ENCODE measurements at places on chromosomes 2 and 18.

GRCh38 chr2:219918254-219918653, 290.8 kb downstream of the SLC4A3 start:
- DNase-seq, result peak; percentile 38

DNA sequence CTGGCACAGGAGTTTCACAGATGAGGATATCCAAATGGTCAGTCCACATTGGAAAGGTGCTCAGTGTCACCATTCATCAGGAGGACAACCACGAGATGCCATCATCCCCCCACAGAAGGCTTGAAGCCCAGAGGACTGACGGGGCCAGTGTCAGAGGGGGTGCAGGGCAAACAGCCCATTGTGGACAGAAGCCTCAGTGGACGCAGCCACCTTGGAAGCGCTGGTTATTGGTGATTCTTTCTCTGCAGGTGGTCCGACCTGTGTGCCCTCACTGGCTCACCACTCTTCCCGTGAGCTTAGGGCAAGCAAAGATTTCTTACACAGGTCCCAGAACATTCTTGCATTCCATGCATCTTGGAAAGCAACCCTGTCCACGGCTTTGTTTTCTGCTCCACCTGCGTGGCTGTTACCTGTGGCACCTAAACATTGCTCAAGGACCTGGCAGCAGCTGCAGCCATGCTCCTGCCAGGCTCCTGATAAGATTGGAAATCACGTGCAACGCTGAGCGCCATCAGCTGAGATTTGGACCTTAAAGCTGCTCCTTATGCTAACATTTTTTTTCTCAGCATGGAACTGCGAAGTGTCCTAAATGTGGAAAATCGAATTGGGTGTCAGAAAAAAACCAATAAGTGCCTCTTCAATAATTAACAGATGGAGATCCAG, 110.9 kb upstream of the CTDP1 start:
- no peak for DNase-seq

GRCh38 chr18:78728784-78729467, 250.7 kb upstream of the SALL3 start:
- no peak for DNase-seq

GRCh38 chr2:200319548-200320337, 13.2 kb downstream of the SPATS2L start:
- DNase-seq, result no peak

DNA sequence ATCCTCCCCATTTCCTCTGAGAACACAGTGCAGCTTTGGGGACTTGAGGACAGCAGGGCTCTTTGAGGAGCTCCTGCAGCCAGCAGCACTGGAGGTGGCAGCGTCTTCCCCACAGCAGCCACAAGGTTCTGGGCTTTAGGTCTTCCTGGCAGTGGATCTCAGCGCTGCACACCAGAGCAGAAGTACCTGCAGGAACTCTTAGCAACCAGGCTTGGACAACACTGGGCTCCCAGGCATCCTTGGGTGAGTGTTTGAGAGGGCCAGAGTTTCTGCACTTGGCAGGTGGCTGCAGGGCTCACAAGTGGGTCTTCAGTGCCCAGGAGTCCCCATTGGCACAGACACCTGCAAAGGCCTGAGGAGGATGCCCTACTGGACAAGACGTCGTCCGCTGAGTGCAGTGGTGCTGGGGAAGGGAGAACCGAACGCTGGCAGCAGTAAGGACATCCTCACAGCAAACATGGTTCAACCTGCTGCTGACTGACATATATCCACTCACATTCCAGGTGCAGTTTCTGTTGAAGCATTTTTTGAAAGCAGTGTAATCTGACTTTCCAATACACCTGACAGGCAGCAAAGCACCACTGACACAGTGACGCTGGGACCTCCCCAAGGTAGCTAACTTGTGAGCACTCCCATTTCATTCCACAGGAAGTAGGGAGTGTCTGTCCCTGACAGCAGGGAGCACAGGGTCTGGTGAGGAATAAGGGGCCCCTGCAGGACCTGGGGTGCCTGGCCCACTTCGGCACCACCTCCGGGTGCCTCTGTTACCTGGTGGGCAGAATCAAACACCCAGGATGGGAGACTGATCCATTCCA, 149.9 kb upstream of the COPS8 start:
- no peak for DNase-seq

GRCh38 chr2:9375857-9376428, 47.4 kb downstream of the ITGB1BP1 start:
- no peak for DNase-seq

DNA sequence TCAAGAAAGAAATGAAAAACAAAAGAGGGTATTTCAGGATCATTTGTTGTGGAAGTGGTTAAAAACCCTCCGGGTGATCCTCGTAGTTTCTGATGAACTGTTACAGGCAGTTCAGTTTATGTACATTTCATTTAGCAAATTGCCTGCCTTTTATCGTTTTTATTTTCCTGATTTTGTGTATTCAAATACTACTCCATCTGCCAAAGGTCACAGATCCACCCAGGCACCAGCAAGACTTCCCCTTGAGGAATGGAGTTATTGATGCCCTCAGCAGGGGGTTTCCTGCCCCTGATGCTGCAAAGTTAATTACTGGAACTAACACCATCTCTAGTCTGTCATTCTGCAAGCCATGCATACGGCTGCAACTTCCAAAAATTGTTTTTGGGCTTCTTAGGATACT, 641.9 kb downstream of the SLC4A3 start:
- no peak for DNase-seq

DNA sequence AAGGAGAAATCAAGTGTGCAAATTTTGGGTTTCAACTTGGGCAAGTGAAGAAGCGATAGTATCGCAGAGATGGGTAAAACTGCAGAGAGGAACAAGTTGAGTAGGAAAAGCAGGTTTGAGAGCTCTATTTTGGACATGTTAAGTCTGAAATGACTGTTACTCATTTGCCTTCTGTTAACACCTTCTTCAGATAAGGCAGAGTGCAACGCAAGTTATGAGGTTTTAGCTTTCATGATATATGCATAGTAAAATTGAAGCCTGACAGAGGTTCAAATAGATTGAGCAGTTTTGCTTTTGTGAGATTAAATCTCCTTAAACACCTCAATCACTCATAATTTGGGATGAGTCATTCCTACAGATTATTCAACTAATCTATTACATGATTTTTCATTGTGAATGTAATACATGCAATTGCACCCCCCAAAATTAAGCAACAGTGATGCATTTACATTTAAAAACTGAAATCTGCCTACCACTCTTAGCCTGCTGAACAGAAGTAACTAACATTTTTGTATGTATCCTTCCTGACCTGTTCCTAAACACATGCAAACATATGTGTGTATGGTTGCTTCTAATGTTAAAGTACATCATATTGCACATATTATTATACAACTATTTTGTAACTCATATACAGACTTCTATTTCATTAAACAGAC, 575.4 kb downstream of the ARHGAP15 start:
- DNase-seq, result no peak

DNA sequence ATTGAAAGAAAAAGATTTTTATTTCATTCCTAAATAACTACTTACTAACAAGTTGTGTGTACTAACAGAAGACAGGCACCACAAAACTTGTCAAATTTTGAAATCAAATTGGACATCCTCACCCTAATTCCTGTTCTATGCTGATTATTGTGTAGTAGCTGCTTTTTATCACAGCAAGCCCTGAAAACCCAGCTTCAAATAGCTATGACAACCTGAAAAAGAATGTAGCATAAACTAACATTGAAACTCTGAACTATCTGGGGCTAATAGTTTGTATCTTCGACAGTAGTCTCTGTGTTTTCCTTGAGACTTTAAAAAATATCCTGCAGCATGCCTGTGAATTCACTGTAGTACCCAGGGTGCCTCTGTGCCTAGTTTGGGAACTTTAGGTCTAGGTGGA, 122.6 kb downstream of the WDPCP start:
- no peak for DNase-seq

DNA sequence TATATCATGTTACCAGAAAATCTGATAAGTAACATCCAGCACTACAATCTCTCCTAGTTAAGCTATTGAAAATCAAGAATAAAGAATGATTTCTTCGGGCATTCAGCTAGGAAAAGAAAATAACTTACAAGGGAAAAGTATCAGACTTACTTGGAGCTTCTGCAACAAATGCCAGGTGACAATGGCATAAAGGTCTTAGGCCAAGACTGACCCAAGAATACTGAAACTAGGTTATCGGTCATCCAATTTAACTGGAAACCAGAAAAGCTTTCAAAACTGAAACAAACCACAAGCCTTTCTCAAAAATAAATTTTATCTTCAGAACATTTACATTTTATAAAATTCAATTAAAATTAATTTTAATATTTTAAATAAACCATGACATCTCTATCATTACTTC, 214.0 kb upstream of the CCDC68 start:
- DNase-seq, result no peak

DNA sequence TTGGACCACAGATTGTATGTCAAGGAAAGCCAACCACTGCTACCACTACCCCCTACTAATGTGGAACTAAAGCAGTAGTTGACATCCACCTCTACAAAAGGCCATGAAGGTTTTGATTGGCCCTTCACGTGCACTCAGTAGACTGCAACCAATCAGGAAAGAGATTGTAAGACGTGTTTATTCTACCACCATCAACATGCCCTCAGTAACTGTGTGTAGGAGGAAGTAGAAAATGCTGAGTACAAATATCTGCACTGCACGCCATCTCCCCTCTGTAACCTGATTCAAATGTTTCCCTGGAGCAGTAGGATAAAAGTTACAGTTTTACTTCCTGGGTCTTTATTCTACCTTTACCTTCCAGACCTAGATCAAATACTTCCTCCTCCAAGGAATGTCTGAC, 2.9 kb upstream of the CASP10 start:
- no peak for DNase-seq

- DNase-seq, result no peak
Measured at GRCh38 chr18:49250816-49251388, 209.5 kb downstream of the DYM start.

DNA sequence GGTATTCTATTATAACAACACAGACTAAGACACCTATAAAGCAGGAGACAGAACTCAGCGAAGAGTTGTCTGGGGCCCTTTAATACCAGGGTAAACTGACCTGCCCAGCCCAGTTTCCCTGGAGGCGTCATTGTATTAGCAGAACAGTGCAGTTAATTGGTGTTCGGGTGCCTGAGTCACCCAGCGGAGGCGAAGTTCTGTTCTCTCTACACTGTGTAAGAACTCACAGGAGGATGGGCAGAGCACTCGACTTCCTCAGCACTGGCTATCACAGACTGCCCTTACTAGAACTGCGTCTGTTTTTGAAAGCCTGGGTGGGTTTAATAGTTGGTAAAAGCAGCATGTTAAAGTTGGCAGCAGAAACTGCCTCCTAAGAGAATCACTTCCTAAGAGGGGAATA, 106.5 kb upstream of the ATP8B1 start:
- DNase-seq, result no peak

GRCh38 chr2:53467467-53468180, 300.0 kb upstream of the CHAC2 start:
- no peak for DNase-seq

GRCh38 chr2:240140920-240141319, 462 bp upstream of the OTOS start:
- no peak for DNase-seq

DNA sequence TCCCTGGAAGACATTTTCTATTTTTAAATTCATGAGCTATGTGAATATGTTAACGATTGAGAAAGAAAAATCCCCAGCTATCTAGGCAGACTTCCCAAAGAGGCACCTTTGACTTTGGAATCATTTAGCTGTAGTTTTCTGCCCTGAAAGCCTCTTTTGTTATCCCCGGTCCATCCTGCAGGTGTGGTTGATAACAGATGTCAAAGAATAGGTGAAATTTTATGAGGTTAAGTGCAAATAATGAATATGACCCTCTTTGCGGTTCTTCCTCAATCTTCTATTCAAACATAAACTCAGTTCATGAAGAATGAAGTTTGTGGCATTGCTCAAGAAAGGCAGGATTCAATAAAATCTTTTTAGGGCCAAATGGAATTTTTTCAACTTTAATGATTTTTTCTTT, 51.6 kb upstream of the ATP8B1 start:
- DNase-seq, result no peak

DNA sequence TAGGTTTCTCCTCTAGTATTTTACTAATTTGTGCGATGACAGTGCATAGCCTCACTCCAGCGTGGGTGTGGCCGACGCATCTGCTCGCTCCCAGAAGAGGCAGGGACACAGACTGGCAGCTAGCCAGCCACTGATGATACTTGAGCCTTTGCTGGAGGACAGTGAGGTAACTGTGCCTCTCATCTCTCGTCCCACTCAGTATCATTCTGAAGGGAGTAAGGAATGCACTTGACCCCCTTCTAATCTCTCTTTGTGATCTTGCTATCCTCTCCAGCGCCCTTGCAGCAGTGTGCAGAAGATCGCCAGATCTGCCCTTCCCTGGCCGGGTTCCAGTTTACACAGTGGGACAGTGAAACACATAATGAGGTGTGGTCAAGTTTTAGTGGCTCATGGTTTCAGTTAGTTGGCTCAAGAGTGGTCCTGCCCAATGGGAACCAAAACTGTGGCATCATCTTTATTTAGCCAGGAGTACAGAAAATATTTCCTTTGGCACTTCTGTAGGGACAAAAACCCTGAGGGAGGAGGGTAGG, 17.5 kb downstream of the NCAPH start:
- DNase-seq, result peak; percentile 70

GRCh38 chr18:76667603-76668002, 154.8 kb upstream of the ZNF236 start:
- no peak for DNase-seq

- DNase-seq, result peak; percentile 57
Measured at GRCh38 chr2:18559531-18560030, 872 bp downstream of the RDH14 start.

GRCh38 chr18:60534538-60534937, 162.0 kb upstream of the MC4R start:
- no peak for DNase-seq

DNA sequence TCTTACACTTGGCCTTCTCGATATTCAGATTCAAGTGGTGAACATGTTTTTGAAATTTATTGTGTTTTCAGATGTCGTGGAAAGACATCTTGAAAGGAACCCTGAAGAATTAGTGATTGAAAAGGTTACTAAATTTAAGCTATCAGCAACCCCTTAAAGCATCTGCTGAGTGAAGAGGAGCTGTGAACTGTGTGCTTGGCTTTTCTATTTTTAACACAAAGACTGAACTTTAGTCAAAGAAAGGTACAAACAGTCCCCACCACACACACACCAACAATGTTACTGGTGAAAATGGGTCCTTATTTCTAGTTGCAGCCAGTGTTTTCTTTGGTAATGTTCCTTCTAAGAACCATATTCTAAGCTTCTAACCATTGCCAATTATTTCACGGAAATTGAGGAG, 95.1 kb downstream of the CYRIA start:
- DNase-seq, result no peak

- no peak for DNase-seq
Measured at GRCh38 chr2:191572319-191572718, 105.6 kb upstream of the NABP1 start.

DNA sequence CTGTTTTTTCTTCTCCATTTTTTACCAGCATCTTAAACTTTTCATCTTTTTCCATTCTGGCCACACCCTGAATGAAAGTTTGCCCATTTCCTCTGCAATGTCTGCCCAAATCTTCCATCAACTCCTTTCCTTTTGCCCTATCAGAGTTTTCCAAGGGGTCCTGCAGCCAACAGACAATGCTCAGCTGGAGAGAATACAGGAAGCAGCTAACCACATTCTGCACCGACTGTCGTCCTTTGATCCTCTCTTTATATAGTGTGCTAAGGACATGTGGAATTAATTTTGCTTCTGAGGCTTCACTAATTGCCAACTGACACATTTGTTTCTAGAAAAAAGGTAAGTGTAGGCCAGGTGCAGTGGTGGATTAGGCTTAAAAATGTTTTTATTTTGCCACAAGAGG, 50.5 kb upstream of the DLX2 start:
- no peak for DNase-seq
